ENCODE measurements at places on chromosomes 1 and 21.

DNA sequence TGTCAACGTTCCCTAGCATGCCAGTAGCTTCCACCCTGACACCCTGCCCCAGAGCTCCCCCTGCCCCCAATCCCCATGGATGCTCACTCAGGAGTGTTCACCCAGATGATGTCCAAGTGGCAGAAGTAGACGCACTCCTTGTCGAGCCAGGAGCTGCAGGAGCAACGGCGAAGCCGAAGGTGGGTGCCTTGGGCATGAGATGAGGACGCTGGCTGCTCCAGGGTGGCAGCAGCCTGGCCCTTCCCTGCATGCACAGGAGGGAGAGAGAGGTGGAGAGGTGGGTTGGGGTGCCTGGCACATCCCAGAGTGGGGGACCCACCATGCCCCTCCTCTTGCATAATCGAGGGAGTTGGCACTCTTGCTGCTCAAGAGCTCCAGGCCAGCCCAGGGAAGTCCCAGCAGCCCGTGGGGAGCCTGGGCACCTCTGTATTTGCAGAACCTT is 502 bp downstream of the EDN2 start:
- no peak for DNase-seq

GRCh38 chr1:169698976-169699375 is 12.4 kb downstream of the SELL start:
- no peak for DNase-seq

DNA sequence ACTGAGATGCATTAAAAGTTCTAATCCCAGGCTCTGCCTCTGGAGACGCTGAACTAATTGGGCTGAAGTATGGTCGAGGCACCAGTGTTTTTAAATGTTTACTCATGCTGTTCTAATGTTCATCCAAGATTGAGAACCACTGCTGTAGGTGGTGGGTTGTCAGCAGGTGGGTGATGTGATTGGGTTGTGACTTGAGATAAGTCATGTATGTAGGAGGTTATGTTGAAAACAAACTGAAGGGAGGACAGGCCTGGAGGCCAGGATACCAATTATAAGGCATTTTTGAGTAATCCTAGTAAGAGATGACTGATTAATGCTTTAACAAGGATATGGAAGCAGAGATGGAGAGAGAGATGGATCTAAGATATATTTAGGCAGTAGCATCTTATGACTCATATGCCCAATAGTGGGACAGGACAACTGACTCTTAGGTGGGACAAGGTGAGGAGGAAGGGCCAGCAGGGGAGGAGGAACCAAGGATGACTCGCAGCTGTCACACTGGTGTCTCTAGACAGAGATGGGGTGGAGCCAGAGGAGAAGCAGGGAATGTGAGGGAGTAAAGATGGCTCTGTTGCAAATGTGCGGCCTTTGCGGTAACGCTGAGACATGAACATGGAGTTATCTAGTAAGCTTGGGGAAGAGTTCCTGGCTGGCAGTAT is 29.3 kb downstream of the RAB4A start:
- no peak for DNase-seq

DNA sequence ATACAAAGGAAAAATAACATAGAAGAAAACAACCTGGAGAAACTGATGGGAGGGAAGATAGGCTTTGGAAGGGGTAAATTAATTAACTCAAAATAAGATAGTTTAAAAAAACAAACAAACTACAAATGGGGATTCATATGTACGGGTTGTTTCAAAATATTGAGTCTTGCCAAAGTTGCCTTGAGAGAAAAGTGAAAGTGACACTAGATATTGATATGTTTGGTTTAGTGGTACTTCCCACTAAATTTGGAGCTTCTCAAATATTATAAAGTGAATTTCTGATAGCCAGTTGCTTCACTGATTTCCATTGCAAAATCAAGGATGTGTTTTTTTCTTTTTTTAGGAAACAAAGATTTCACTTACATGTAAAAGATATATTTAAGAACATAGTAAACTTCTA is 149.5 kb upstream of the RUNX1 start:
- DNase-seq, result no peak

GRCh38 chr1:223006917-223007648 is 136.0 kb downstream of the TLR5 start:
- DNase-seq, result no peak

DNA sequence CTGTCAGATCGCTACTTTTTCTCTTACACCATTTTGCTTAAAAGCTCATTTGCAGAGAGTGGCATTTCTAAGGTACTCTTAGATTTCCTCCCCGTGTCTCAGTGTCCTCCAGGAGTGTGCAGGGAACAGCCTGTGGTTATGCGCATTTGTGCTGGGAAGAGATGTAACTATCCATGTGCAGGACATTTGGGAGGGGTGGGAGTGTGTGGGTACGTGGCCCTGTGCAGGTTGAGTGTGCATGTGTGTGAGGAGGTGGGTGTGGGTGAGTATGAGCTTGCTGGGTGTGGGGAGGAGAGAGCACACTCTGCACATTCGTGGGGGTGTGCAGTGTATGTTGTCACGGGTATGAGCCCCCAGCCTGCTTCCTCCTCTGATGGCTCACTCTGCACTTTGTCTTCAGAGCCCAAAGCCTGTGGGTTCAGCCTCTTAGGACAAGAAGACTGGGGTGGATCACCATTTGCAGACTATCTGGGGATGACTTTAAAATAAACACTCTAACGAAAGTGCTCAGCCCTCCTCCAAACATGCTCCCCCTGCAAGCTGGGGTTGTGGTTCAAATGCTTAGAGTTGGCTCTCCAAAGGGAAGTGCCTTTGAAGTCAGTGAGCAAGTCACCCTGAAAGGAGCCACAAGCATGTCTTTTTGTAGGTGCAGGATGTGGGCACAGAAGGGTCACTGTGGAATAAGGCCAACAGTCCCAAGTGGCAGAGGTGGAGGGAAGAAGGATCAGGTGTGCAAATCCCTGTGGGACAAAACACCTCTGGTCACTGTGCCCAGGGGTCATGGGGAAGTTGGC is 295.4 kb downstream of the RRAGC start:
- no peak for DNase-seq

DNA sequence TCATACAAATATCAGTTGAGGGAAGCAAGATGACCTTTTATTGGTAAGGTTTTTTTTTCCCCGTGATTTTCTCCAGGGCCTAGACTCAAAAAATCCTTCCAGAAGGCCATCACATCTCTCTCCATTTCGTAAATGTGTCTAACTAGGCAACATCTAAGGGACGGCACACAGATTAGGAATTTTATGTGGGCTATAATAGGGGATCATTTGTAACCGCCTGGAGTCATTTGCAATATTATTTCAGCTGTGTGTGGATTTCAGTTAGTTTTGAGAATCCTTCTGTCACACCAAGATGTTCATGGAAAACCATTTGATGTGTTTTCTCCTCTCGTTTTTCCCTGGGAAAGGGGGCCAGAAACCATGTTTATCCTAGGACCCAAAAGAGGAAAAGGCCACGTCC is 63.1 kb downstream of the ATP5PO start:
- no peak for DNase-seq

GRCh38 chr1:201759194-201759815 is 69.7 kb upstream of the IPO9 start:
- DNase-seq, result no peak

- DNase-seq, result no peak
These were observed 23.2 kb downstream of the CD1D start for GRCh38 chr1:158203693-158204457.

- no peak for DNase-seq
These were observed 76.7 kb upstream of the SCCPDH start for GRCh38 chr1:246647513-246647912.
